ENCODE measurements at places on chromosomes 6 and 20.

DNA sequence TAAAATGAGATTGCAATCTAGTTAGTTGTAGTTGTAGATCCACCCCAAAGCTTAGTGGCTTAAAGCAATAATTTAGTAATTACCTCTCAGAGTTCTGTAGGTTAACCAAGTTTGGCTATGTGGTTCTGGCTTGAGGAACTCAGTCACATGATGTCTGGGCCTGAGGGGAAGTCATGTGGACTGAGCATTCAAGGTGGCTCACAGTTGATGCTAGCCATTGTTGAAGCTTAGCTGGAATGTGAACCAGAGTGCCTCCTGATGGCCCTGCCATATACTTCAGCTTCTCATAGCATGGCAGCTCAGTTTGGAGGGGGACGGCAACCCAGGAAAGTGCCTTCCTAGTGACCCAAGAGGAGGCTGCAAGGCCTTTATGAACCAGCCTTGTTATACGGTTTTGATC lies 263.2 kb upstream of the RNF217 start:
- DNase-seq, result no peak

DNA sequence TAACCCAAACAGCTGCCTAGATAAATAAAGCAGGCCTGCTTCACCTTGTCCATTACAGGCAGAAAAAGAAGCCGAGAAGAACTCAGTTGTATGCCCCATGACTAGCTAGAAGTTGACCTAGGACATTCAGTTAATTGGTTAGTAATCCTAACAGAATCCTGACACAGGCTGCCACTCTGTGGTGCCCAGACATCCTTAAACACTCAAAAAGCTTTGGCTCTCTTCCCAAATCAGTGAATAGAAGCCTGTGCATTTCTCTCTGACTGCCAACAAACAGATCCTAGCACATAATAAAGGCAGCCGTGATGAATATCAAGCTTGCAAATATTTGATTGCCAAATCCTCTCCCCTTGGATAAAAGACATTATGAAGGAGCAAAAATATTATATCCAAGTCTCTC lies 519.1 kb upstream of the EYS start:
- peak; percentile 63 for DNase-seq

DNA sequence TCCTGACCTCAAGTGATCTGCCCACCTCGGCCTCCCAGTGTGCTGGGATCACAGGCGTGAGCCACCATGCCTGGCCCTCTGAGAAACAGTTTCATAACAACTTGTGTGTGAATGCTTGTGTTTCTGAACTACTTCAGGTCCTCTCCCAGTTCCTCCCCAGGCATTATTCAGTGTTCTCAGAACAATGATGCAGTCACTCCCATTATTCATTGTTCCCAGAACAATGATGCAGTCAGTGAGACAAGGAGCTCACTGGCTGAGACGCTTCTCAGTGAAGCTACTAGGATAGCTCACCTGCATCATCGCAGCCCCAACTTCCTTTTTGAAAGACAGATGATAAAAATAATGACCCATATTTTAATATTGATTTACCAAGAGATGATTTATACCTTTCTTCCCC lies 71.5 kb downstream of the NDUFAF5 start:
- DNase-seq, result peak; percentile 68

- DNase-seq, result no peak
Measured at GRCh38 chr6:137746264-137746663, 120.8 kb upstream of the TNFAIP3 start.

GRCh38 chr6:18420328-18420727 lies 33.2 kb downstream of the RNF144B start:
- DNase-seq, result no peak

GRCh38 chr6:40961831-40962230 lies 77.2 kb downstream of the UNC5CL start:
- DNase-seq, result no peak

GRCh38 chr6:151043944-151044343 lies 178.4 kb downstream of the MTHFD1L start:
- DNase-seq, result no peak

DNA sequence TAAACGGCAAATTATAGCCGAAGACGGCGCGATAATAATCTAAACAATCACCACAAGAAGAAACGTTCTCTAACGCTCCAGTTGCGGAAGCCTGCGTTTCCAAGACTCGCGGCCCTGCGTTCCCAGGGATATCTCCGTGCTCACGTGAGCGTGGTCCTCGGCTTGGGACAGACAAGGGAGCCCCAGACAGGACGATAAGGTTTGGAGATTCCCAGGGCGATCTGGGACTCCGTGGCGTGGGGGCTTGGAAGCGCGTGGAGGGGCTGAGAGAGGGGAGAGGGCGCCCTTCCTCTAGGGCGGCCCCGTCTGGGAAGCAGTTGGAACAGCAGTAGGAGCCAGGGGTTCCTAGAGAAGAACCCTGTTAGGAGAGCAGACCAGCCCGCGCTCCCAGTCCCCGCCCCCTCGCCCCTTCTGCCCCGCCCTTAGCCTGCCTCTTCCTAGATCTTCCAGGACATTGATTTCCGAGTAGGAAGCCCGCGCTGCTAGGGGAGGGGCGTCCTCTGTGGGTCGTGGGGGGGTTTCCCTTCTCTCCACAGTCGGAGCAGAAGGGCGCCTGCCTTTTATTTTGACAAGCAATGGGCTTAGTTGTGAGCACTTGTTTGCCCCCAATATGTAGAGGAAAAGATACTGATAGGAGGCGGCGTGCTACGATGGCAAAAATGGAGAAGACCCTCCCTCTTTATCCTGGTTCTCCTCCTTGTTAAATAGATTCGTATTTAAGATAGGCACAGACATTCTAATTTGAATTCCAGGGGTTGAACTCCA lies 10.6 kb downstream of the NRN1 start:
- no peak for DNase-seq

GRCh38 chr6:150590446-150590845 lies 9.2 kb upstream of the PLEKHG1 start:
- DNase-seq, result no peak

DNA sequence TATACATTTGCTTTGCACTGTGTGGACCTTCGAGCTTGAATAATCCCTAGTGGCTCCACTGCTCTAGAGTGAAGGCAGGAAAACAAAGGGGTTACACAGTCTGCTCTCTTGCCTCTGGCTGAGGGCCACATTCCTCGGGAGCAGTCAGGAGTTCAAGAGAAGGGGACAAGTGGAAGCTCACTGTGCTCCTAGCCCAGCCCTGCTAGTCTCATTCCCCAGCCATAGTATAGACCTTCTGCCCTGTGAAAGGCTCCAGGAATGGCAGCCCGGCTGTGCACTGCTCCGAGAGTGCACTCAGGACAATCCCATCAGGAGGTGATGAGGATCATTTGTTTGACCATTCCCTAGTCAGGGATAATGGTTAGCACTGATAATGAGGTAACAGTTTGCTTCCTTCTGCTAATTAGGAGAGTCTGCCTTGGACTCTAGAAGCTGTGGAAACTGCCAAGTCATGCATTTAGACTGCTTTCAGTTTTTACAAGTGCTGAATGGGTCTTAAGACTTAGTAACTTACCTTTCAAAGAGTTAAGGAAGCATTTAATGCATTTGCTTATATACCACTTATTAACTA lies 8.5 kb downstream of the IYD start:
- no peak for DNase-seq

- peak; percentile 82 for DNase-seq
Measured at GRCh38 chr6:108557494-108558371, 3.0 kb upstream of the FOXO3 start.

DNA sequence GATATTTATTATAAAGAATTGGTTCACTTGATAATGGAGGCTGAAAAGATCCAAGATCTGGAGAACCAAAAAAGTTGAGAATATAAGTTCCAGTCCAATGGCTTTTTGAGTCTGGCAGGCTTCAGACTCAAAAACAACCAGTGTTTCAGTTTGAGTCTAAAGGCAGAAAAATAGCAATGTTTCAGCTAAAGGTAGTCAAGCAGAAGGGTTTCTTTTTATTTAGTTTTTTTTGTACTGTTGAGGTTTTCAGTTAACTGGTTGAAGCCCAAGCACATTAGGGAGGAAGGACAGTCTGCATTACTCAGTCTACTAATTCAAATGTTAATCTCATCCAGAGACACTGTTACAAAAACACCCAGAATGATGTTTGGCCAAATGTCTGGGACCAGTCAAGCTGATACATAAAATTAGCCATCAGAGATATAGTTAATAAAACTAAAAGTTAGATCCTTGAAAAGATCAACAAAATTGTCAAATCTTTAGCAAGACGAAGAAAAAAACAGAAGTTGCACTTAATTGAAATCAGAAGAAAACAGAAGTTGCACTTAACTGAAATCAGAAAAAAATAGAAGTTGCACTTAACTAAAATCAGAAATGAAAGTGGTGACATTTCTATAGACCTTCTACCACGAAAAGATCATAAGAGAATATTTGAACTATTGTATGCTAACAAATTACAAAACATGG lies 980.3 kb upstream of the FLRT3 start:
- DNase-seq, result no peak

DNA sequence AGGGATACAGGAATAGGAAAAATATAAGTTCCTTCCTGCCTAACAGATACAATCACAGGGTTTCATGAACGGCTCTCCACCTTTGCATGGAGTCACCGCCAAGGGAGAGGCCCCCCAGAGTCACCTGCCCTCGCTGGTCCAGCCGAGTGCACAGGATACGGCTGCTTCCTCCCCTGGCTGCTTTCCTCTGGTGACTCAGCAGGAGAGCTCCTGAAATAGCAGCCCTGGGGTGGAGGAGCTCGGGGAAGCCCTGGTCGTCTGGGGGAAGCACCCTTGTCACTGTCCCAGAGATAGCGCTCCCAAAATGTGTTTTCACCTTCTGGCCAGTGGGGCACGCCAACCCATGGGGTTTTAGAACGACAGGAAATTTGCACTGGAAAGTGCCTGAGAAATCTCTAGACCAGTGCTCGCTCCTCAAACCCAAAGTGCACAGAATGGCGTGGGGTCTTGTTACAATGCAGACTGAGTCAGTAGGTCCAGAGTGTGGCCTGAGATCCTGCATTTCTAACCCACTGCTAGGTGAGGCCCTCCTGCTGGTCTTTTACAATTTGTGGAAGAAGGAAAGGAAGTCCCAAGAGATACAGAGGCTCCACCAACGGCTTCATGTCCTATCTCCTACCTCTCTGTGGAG lies 35.9 kb upstream of the FAM50B start:
- DNase-seq, result no peak

- no peak for DNase-seq
Measured at GRCh38 chr6:37103169-37104039, 66.5 kb upstream of the PIM1 start.

DNA sequence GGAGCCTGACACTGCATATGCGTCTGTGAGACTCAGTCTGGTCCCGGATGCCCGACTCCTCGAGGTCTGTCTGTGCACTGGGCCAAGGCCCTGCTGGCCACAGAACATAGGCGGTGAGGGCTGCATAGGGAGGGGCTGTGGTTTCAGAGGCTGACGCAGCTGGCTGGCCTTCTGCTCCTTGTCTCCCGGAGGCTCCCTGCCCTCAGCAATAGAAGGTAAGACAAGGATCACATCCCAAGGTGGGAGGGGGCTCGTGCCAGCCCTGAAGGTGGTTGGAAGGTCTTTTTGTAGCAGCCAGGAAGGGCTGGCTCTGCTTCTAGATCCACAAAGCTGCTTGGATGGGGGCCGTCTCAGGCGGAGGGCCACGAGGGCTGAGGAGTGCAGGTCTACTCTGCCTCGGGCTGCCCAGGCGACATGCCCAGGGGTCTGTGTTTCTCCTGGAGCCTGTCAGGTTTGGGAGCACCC lies 239.8 kb upstream of the SULF2 start:
- DNase-seq, result no peak

DNA sequence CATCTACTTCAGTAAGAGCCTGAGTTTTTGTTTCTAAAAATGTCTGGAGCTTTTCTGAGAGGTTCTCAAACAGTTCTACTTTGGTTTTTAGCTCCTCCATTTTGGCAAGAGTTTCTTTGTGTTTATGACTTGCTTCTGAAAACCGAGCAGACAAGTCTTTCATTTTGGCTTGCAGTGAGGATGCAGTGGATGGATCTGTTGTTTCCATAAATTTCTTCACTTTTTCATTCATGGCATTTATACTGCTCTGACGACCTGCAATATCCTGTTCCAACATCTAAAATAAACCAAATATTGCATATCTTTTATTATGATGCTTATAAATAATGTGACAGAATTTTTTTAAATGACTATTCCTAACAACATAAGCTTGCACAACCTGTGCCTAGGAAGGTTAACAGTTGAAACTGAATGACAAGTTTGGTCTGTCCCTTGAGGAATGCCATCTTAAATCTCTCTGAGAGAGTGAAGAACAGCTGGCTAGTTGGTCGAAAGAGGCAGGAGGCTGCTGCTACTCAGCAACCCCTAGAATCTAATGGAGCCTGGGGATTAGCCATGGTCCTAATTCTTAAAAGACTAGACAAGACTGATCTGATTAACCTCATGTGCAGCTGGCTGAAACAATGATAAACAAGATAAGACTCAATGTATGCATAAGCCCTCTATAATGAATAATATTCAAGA lies 69.8 kb downstream of the DST start:
- DNase-seq, result no peak

DNA sequence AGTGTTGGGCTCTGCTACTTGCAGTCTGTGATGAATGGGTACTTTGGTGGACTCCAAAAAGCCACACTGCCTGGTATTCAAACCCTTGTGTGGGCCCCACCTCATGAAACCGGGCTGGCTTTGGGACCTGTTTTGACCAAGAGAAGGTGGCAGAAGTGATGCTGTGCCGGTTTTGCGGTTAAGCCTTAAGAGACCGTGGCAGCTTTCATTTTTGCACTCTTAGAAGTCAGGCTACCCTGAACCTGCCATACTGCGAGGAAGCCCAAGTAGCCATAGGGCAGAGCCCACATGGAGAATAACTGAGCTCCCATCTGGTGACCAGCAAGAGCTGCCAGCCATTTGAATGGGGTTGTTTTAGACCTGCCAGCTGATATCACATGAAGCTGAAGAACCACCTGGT lies 10.2 kb downstream of the SULF2 start:
- no peak for DNase-seq

- no peak for DNase-seq
Measured at GRCh38 chr6:139500977-139501376, 126.5 kb upstream of the CITED2 start.

DNA sequence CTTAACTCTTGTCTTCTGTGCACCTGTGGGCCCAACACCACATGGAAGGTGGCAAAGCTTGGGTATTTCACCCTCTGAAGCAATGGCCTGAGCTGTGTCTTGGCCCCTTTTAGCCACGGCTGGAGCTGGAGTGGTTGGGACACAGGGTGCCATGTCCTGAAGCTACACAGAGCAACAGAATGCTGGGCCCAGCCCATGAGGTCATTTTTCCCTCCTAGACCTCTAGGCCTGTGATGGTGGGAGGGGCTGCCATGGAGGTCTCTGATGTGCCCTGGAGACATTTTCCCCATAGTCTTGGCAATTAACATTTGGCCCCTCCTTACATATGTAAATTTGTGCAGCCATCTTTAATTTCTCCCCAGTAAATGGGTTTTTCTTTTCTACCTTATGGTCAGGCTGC lies 620.8 kb downstream of the RFPL4B start:
- no peak for DNase-seq

All from putamen (tissue), 1 donor.